GM12891 (cell line): ENCODE measurements at places on chromosomes 5 and 9.

DNA sequence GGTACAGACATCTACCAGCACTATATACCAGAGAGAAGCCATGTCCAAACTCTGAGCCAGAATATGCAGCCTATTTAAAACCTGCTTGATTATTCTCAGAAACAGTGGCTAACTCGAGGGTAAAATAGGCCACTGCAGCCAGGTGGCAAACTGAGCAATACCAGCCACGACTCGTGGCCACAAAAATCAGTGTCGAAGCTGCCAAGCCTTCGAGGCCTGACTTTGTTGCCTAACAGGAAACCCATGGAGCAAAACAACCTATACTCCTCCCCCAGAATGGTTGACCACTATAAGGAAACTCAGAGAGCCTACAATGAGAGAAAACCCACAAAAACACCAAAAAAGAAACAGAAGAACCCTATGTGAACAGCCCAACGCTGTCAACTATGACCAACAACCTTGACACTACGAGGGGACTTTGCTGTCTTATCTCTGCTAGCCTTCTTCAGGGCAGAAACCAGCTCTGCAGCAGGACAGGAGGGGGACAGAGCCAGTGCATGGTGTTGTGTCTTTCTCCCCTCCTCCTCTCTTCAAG, 133.8 kb downstream of the TMEM174 start:
- no peak for DNase-seq

DNA sequence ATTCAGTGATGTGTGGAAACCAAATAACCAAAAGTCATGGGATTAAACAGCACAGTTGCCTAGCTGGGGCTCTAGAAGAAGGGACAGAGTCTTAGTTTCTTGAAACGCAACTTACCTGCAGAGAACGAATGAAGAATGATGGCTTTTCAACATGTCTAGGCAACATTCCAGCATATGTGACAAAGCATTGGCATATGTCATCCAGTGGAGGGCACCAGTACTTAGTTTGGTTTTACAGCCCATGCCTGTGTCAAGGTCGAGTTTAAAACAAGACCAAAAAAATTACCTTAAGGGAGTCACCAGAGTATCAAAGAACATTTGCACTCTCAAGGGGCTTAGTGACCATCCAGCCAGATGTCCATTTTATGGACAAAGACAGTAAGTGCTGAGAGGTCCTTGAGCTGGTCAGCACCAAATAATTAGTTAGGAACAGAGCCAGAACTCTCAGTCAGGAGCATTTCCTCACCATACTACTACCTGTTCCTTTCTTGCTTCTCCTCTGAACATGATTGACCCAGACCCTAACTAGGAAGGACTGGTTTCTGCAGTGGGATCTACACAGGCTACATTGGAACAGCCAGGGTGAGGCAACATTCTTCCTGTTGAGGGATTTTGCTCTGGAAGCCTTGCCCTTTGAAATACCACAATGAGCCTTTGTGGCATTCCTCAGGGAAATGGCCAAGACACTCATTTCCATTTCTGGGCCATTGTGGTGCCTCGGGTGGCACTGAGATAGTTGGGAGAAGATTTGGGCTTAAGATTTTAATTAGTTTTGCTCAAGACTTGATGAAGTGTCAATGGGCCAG, 75.4 kb upstream of the ANKH start:
- DNase-seq: no peak

DNA sequence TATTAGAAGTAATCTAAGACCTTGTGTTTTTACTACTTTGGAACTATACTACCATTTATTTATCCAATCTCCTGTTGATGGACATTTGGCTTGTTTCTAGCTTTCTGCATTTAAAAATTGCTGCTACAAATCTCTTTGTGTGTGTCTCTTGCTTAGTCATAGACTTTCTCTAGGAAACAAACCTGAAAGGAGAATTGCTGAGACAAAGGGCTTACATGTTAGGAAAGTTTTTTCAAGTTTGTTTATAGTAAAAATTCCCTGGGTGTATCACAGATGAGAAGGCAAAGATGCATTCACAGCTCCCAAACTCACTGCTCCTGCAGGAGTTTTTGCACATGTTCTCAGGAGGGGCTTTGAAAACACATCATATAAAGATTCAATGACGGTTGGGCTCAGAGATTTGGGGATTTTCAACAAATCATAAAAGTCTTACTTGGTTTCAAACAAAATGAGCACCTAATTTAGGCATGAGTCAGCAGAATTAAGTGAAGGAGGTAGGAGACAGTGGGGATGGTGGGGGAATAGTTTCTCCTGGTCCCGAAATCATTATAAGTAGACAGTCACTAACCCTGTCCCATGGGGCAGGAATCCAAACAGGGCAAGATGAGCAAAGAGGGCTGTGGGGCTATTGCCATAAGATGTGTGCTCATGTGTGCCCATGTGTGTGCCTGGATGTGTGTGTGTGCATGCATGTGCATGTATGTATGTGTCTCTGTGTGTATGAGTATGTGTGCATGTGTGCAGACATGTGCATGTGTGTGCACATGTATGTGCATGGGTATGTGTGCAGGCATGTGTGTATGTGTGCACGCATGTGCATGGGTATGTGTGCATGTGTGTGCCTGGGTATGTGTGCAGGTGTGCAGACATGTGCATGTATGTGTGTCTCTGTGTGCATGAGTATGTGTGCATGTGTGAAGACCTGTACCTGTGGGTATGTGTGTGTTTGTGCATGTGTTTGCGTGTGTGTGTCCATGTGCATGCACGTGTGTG, 43.4 kb upstream of the S1PR3 start:
- no peak for DNase-seq

DNA sequence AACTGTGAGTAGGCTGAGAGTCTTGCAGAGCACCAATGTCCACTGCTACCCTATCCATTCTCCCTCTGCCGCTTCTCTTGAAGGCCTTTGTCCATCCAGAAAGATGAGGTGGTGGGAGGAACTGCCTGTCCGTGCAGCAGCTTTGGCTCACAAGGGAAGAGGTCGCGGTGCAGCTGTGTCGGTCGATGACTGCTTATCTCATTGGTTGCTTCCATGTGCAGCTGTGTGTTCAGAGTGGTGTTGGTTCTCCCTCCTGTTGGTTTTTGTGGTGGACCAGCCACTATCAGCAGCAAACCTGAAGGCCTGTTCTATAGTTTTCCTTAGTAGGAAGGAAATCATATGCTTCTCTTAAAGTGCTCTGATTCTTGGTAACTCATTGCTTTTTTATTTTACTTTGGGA, 40.7 kb downstream of the SPTAN1 start:
- no peak for DNase-seq

DNA sequence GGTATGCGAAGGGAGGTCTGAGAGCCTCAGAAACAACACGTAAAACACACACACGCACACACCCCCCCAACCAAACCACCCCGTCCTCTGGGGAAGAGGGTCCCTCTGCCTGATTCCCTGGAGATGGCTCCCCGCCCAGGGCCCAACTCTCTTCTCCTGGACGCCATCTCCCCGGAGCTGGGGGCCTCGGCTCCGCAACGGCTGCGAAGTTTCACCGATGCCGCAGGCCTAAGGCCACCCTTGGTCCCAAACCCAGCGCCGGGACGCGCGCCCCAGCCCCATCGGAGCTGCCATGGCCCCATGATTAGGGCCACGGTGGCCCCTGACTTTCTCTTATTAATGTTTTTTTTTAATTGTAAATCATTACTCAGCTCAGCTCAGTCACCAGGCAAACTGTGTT, 181.4 kb upstream of the TBCA start:
- no peak for DNase-seq

DNA sequence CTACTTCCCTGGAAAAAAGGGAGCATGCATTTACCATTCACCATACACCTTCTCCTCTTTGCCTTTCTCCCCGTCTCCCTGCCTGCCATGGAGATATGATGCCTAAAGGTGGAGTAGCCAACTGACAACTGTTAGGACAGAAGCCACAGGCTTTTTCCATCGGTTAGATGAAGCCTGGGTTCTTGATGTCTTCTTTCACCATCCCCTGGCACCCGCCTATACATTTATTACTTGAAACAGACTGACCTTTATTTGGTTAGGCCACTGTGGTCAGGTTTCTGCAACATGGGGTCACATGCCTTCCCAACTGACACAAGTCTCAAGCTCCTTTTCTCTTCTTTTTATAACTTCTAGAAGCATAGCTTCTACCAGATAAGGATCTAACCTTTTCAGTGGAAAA, 7.1 kb downstream of the LCP2 start:
- no peak for DNase-seq

DNA sequence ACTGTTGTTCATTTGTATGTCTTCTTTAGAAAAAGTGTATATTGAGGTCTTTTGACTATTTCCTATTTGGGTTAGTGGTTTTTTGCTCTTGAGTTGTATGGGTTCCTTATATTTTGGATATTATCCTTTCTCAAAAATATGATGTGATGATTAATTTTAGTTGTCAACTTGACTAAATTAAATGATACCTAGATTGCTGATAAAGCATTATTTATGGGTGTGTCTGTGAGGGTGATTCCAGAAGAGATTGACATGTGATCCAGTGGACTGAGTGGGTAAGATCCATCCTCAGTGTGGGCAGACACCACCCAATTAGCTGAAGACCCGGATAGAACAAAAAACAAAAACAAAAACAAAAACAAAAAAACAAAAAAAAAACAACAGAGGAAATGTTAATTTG, 115.1 kb upstream of the KIF2A start:
- DNase-seq: no peak

- DNase-seq: no peak
Measured at GRCh38 chr5:120748474-120748873, 284.4 kb downstream of the PRR16 start.

DNA sequence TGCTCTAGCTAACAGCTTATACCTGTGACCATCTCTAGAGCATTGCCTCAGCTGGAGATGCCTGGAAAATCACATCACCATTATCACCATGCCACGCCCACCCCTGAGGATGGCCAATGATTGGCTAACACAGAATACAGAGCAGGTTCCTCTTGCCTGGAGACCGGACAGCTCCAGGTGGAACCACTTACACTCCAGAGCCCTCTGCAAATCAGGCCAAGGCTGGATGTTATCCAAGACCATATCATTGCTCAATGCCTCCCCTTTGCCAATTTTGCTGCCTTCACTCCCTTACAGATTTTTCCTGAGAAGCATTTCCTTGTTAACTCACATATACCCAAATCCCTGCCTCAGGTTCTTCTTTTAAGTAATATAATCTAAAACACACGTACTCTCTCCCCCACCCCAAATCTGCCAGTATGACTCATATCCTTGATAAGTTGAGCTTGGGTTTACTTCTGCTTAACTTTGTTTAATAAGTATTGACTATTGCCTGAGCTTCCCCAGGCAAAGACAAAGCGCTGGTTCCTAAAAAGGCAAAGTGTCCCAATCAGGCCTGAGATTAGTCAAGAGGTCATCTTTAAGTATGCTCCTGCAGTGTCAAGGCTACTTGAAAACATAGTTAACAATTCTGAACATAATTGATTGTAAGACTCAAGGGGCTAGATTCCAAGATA, 309.6 kb downstream of the EPB41L4A start:
- DNase-seq: no peak

DNA sequence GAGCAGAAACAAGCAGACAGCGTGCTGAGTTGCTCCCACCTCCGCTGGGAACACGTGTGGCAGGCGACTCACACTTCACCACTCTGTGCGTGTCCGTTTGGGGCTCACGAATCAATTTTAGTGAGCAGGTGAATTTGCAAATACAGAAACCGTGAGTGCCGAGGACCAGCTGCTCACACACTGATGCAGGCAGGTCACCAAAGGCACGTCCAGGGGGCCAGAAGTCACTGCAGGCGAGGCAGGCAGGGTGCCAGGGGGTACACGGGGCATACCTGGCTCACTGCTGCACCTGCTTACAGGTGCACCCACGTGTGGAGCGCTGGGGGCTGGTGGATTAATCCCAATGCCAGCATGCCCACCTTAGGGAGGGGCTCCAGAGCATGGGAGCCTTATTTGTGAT, 68.8 kb downstream of the ZNF354C start:
- no peak for DNase-seq

- no peak for DNase-seq
Measured at GRCh38 chr9:131892902-131893500, 153.1 kb upstream of the RAPGEF1 start.
